Prostate gland (tissue), 2 donors: ENCODE measurements at places on chromosomes 6 and 20.
A peak's percentile ranks its signal among the peaks of the same experiment; 100 is the strongest.

- no peak for DNase-seq
Observed at GRCh38 chr6:117677553-117678141, 2.4 kb downstream of the NUS1 start.

DNA sequence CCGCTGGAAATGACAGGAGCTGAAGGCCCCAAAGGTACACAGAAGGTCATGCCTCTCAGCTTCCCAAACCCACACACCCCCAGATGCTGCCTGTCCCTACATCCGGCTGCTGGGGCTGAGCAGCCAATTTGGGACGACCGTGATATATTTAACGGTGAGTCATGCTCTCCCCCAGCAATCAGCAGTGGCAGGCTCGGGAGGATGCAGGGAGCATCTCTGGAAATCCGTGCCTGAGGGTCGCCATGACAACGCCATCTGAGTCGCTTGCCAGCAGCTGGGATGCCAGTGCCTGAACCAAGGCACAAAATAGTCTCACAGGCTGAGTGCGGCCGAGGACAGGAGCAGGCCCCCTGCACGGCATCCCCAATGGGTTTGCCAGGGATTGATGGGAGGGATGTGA, 57.9 kb downstream of the KCNB1 start:
- no peak for DNase-seq

DNA sequence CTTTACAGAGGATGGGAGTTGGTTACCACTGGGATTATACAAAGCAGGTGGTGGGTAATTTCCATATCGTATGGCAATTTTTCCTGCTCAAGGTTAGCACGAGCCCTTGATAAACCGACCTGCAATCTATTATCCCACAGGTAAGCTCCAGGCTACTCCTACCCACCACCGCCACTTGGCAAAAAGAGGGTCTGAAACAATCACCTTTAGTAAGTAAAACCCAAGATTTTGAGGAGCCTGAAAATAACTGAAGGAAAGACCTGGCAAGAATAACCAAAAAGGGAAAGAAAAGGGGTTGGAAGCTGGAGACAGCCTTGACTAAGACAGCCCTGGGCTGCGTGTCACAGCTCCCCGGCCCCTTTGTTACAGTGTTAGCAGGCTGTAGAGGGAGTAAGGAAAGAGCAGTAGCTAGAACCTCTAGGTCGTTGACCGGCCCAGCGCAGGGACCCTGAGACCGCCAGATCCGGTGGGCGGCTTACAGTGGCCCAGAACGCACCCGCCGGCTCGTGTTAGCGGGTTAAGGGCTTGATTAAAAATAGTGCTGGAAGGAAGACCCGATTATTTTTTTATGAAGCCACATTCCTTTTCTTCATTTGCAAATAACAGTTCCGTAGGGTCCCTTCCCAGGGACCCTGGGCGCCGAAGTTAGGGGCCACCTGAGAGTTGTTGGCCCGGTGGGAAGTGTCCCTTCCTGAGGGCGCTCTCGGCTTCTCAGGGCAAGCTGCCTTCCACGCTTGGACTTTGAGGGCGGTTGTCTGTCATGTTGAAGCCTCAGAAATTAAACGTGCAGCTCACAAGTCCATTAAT, 30.5 kb downstream of the TFAP2B start:
- DNase-seq: no peak

GRCh38 chr20:49526568-49526967, 41.4 kb downstream of the PTGIS start:
- DNase-seq: no peak

DNA sequence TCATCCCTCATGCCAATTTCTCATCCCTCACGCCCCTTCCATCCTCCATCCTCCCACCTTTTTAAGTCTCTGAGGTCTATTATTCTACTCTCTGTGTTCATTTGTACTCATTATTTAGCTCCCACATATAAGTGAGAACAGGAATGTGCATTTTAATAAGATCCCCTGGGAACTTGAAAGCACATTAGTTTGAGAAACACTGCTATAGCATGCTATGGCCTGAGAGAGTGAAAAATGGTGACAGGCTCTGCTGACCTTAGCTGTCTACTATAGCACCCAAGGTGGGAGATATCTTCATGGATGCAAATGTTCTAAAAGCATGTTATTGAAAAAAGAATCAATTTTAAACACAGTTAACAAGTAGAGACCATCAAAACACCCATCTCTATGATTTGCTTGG, 712.0 kb downstream of the TFAP2A start:
- DNase-seq: no peak

DNA sequence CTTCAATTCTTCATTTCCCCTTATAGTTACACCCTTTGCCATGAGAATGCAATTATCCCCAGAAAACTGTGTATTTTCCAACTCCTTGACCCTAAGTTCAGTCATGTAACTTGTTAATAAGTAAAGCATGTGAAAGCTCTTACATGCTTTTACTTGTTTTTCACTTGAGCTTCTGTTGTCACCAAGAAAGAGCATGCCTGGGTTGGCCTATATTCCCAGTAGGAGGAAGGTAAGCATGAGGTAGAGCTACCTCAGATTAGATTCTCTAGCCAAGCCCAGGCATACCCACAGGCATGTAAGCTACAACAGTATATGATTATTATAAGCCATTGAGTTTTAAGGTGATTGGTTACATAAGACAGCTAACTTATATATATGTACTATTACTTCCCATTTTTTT, 101.7 kb upstream of the SMLR1 start:
- no peak for DNase-seq

DNA sequence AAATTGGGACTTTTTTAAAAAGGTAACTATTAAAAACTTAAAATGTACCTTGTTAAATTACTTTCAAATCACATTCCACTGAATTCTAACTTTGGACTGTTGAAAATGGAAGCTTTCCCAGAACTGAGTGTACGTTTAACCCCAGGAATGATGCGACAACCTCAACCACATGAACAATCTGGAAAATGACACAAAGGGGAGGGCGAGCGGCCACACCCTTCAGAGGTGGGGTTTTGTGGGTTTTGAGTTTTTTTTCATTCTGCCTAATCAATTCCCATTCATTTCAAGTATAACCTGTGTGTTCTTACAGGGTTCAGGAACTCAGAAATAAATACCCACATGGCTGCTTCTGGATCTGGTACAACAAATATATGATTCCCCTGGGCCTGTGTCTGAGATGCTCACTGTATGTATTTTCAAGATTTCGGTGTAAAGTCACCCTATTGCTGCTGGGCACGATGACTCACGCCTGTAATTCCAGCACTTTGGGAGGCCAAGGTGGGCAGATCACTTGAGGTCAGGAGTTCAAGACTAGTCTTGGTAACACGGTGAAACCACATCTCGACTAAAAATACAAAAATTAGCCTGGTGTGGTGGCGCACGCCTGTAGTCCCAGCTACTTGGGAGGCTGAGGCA, 21.6 kb downstream of the CNKSR3 start:
- no peak for DNase-seq

DNA sequence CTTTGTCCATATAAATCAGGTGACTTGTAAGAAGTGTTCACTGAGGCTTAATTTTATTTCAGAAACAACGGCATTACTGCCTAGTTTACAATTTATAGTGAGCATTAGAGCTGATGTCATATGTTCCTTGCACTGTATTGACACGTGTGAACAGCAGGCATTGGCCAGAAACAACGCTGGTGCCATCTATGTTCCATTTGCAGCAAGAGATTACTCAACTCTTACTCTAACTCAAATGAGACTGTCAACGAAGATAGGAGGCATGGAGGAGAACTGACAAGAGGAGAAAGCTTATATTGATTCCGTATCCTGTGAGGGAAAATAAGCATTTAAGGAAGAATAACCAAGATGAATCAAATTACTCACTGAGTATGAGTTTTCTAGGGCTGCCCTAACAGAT, 48.4 kb downstream of the MTFR2 start:
- no peak for DNase-seq

DNA sequence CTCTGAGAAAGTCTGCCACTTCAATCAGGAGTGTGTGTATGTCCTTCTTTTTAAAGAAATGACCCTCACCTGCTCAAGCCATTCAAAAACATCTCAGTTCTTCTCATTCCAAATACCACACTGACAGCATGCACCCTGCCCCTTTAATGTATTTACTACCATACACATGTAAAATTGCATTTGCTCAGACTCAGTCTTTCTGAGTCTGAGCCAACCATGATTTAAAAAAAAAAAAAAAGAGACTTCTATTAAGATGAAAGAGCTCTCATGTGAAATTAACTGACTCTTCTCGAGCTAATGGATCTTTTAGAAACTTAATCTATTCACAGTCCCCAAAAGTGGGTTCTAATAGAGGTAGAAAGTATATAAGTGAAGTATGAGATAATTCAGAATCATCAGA, 1.4 kb upstream of the FILIP1 start:
- DNase-seq: no peak

DNA sequence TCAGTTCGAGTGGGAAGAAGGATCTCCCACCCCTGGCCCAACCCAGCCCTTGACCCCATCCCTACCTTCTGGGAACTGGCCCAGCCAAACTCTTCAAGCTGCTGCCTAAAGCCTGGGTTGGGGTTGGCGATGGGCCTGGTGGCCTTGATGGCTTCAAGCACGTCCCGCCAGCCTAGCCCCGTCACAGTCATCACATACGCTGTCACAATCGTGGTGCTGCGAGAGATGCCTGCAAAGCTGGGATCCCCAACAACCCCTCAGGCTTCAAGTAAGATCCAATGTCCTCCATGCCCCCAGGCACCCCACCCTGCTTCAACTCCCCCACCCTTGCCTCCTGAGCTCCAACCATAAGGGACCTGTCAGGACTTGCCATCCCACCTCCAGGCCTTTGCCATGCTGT, 7.8 kb downstream of the DUSP15 start:
- no peak for DNase-seq

DNA sequence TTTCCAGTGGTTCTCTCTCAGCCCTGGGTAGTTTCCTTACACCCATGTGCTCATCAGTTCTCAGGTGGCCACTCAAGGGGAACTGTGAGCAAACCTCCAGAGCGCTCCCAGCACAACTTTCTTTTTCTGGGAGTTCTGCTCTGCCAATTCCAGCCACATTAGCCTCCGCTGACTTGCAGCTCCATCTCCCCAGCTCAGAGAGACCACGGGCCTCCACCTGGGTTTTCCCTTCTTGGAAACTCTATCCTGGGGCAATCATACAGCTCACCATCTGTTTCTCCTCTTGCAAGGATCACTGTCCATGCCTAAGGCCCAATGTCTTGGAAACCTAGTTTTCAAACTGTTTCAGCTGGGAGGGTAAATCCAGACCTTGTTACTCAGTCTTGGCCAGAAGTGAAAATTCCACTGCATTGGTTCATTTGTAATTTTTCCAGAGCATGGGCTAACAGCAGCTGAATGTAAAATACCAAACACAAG, 129.9 kb downstream of the EYA2 start:
- DNase-seq: no peak

- DNase-seq: peak; percentile 66
Observed at GRCh38 chr6:121435444-121436069, at the start of gene GJA1. TSS of gene GJA1 (plus strand) at chr6:121435646. CDS start at chr6:121446848, 11,202 bp downstream.

- DNase-seq: peak; percentile 44
Observed at GRCh38 chr20:41643504-41643938, 25.3 kb upstream of the CHD6 start.

DNA sequence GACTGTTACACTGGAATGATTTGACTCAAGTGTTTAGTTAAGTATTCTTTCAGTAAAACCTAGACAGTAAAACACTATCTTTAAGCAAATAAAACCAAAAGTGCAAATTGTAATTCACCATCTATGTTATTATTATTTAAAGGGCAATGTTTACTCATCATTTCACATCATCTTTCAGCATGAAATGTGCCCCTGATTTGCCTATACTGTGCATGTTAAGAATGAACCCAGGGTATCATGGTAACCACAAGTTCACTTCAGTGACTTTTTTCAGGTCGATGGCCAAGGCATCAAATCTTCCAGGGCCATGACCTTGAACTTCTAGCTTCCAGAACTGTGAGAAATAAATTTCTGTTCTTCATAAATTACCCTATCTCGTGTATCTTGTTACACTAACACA, 2.1 kb upstream of the HLA-DOB start:
- no peak for DNase-seq
